T-helper 1 cell (primary cell): ENCODE measurements at places on chromosomes 12 and 14.

GRCh38 chr14:55398679-55399078 lies 13.0 kb downstream of the ATG14 start:
- no peak for DNase-seq

DNA sequence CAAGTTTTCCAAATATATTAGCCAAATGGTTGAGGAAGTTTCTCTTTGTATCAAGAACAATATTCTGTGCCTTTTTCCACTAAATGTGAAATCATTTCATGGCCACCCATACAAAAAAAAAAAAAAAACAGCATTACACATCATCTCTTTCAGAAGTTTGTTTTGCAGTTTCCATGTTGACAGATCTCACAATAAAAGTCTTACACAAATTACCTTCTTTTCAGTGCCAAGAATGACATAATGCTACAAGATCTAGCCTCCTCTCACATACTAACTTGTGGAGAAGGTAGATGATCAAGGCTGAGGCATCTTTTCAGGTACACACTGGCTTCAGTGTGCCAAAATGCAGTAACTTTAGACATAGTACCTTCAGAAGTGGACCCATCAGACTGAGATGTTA lies 35.3 kb downstream of the PRKD1 start:
- no peak for DNase-seq

DNA sequence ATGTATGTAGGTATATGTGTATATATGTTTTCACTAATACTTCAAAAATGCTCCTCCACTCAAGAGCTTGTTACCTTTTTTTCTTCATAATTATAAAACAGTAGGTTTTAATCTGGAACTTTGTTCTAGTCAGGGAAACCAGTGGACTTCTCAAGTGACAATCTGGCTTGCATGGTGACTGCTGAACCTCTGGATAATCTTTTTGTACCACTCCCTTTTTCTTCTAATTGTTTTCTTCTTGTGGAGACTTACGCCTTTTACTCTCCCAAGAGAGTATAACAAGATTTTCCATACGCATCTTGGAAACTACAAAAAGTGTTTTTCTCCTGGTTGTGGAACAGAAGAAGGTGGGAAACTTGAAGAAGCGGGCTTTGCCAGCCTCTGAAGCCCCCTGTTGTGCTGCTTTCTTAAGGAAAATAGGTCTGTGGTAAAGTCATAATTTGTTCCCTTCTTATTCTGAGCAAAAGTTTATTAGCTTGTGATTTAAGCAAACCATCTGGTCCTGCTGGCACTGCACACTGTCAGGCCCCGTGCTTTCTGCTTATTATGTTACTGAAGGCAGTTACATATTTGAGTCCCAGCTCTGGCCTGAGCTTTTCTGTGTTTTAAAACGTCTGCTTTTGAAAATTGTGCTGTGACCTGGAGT lies 291.8 kb downstream of the ERC1 start:
- no peak for DNase-seq

- no peak for DNase-seq
Observed at GRCh38 chr12:112018571-112019237, 5.5 kb downstream of the ERP29 start.

DNA sequence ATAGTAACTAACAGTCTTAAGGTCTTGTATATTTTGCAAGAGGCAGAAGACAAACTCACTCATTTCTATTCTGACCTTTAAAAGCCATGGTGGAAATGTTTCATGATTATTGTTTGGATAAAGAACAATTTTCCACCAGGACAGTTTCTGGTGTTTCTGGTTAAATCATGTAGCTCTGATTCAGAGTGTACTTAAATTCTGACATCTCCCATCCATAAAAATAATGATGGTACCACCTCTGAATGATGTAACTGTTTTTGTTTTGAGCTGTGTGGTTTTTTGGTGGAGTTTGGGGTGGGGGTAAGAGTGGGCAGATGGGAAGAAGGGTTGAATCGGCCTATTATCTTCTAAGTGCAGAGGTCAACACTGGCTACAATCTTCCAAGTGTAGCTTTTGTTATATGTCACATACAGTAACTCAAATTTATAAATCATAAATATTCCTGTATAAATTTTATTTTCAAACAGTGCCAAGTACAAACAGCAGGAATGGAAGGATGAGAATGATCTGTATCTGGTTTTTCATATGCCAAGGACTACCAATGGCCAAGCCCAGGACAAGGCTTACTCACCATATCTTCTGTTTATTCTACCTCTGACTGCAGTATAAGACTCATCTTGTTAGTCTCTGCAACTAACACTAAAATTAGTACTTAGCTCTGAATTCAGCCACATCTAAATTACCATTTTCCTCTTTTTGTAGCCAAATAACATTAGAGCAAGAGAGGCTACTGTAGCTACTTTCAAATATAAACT lies 108.7 kb downstream of the BCAT1 start:
- DNase-seq = no peak

GRCh38 chr14:73722581-73722980 lies 8.4 kb upstream of the PNMA1 start:
- DNase-seq = no peak

GRCh38 chr12:58487678-58488161 lies 432.6 kb downstream of the LRIG3 start:
- DNase-seq = no peak

- DNase-seq = no peak
Observed at GRCh38 chr14:67917006-67917405, 97.4 kb downstream of the RAD51B start.

DNA sequence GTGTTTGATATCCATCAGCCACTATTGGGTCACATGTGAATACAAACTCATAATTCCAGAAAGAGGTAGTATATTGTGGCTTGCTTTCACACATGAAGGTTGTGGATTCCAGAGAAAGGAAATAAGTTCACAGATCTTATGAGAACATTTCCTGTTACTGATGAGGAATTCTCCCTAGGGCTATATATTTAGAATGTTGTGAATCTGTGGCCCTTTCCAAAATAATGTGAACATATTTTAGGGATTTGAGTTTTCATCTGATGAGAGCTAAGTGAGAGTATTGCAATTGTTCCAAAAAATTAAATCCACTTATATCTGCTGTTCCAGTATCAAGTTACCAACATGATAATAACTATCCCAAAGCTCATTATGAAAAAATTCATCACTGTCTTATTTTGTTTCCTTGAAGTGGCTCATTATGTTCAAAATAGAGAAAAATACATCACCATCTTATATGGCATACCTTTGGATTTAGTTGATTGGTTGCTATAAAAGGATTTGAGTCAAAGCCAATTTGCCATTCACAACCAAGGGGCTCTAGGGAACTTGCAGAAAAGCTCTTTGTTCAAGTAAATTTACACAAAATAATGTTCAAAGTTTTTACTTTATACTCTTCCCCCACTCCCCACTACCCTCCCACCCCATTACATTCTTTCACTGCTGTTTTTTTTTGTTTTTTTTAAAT lies 76.3 kb downstream of the MYRFL start:
- no peak for DNase-seq

DNA sequence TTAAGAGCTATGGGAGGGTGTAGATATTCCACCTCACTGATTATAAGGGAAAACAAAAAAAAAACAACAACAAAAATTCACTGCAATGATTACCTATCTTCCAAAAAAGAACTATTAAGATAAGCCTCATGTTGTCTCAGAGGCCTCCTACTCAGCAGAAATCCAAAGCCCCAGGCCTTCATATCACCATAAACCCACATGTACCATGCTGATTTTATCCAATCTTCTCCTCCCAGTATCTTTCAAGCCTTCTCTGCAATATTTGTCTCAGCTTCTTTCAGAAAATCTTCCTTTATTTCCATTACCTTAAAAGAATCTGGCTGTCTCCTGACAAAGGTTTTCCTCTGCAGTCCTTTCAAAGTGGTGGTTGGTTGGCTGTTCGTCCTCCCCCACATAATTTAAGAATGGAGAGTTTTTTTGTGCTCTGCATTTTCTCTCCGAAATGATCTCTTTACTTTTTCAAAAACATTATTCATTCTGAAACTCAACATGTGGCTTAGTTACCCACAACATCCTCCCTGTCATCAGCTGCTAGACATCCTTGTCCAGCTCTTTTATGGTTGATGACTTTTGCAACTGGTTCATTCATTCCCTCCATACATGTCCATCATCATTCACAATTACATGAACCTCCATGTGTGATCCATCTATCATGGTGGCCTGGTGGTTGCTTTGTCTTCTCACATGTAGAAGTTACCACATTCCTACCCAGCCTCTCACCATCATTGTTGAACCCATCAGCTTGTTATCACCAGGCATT lies 2.9 kb upstream of the EPYC start:
- DNase-seq = no peak

GRCh38 chr12:19847294-19848059 lies 408.2 kb downstream of the AEBP2 start:
- no peak for DNase-seq

GRCh38 chr14:53093206-53093605 lies 59.9 kb downstream of the DDHD1 start:
- DNase-seq = no peak

GRCh38 chr12:15852383-15852782 lies 29.8 kb upstream of the STRAP start:
- DNase-seq = no peak

DNA sequence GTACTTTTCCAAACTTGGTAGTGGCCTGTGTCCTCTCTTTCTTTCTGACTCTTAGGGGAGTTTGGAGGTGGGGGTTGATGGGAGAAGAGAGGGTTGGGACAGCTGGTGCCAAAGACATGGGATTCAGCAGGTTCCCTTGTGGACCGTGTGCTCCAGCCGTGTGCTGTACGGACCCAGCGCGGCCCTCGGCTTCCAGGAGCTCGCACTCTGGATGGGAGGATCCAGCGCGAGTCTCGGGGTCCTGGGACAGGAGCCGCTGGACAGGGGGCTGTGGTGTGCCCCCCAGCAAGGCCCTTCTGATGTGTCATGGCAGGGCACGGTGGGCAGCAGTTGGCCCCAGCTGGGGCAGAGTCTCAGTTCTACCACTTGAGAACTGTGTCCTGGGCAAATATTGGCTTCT lies 45.0 kb upstream of the TSPAN9 start:
- no peak for DNase-seq

DNA sequence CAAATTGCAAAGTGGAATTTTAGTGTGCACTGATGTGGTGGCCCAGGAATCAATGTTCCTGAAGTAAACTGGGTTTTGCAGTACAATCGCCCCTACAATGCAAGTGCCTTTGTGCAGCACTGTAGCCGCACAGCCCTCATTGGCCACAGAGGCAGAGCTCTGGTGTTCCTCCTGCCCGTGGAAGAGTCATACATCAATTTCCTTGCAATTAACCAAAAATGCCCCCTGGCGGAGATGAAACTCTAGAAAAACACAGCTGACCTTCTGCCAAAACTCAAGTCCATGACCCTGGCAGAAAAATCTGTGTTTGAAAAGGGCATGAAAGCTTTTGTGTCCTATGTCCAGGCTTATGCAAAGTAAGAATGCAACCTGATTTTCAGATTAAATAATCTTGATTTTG lies 117.9 kb upstream of the PRB2 start:
- no peak for DNase-seq

GRCh38 chr12:34163443-34163842 lies 141.1 kb downstream of the ALG10 start:
- DNase-seq = no peak

- DNase-seq = no peak
Observed at GRCh38 chr12:50979369-50980052, 27.2 kb downstream of the HIGD1C start.

DNA sequence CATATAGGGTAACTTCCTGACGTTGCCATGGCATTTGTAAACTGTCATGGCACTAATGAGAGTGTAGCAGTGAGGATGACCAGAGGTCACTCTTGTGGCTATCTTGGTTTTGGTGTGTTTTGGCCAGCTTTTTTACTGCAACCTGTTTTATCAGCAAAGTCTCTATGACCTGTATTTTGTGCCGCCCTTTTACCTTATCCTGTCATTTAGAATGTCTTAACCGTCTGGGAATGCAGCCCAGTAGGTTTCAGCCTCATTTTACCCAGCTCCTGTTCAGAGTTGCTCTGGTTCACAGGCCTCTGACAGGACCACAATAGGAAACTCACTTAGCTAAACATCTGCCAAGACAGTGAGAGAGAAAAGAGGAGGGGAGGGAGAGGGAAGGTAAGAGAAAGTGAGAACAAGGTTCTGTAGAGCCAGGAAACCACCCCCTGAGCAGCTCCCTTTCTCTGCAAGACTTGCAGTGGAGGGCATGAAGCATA lies 64.8 kb upstream of the PLEKHG3 start:
- DNase-seq = no peak

DNA sequence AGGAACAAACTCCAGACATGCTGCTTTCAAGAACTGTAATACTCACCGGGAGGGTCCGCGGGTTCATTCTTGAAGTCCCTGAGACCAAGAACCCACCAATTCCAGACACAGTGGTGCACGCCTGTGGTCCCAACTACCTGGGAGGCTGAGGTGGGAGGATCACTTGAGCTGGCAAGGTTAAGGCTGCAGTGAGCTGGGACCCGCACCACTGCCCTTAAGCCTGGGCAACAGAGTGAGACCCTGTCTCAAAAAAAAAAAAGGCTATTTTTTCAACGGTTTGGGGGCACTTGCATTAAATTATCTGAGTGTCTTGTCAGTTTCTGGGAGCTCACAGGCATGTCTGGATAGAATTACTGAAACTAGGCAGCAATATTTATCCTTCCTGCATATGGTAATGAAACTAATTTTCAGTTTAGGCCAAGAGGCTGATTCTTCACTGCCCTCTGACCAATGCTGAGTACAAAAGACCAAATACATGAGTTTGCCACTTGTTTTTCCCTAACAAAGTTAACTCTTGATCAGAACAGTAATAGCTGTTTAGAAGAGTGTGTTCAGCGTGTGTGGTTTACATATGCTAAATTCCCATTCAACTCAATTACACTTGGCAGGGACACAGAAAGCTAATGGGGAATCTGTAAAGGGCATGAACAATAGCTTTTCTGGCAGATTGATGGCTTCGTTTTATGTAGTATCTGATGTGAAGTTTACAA lies 65.8 kb upstream of the RASSF3 start:
- DNase-seq = no peak

- no peak for DNase-seq
Observed at GRCh38 chr12:121133838-121134237, 1.2 kb downstream of the P2RX7 start.

DNA sequence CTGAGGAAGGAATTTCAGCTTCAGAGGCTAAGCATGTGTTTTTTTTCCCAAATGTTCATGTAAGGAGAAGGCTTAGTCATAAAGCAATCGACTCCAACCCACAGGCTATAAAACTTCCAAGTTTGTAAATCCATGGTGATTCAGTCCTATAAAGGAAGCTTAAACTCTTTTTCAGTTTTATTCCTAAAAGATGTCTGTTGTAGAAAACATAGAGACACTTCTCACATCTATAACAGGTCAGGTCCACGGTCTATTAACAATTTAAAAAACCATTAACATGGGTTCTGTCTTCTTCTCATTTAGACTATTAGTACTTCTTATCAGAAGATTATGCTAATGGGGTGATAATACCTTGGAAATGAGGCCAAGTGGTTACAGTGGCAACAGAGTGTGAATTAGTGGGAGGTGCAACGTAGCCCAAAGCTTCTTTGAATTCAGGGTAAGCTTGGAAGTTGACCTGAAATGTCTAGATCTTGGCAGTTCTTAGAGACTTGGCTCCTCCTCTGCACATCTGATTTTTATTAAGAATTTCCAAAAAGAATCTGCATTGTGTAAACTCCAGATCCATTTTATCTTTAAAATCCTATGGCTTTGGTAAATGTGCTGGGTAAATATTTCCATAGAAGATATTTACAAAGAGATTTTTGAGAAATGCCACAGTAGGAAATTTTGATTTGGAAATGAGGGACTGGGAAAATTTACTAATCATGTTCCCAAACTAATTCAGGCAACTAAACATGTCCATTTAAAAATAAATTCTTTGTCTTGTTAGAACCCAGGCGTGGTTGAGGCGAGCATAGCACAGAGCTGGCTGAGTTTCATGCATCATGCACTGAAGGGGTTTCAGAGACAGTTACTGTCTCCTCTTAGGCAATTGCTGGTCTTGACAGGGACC lies 86.4 kb downstream of the EML1 start:
- DNase-seq = no peak
